ENCODE measurements at places on chromosomes 16 and 17. TPM values are rescaled to one million over a fixed set of nuclear protein-coding genes. Genes with fewer than 3 reads are reported as not detected.
A peak's percentile ranks its signal among the peaks of the same experiment; 100 is the strongest.

Gene BORCS6
- 17.7 TPM for total RNA-seq

Gene SLC13A2
- under 0.01 TPM for total RNA-seq

Gene MAPK8IP3
- 39.2 TPM for total RNA-seq

Gene SLFN13
- total RNA-seq, result 16.4 TPM

DNA sequence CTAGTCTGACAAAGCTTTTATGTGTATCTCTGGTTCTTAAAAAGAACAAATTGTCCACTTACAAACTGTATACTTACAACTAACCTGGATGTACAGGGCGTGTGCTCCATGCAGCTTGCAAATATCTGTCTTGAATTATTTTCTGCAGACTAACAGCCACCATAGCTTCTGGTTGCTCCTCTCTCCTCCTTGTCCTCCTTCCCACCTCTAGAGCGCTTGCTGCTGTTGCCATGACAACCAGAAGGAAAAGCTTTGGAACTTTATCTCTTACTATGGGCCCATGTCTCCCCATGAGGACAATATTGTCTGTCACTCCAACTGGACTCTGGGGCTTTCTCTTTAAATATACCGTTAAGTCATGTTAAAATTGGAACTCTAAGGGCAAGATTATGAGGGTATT lies 71.5 kb upstream of the DHX40 start:
- no peaks in the 10 kb centered on the region for H3K27me3 ChIP-seq
- H3K27ac ChIP-seq, result no peak overlapping the region
- H3K4me1 ChIP-seq, result no peaks in the 10 kb centered on the region
- no peaks in the 10 kb centered on the region for H3K36me3 ChIP-seq
- DNase-seq, result no peak

GRCh38 chr17:47789611-47790561 lies 31.7 kb downstream of the OSBPL7 start:
- peaks cover 10% of the 10 kb centered on the region for H3K4me1 ChIP-seq
- peak overlapping the region; percentile 31 for H3K27ac ChIP-seq
- H3K27me3 ChIP-seq, result peaks cover 54% of the 10 kb centered on the region
- peak overlapping the region; percentile 18 for H3K4me3 ChIP-seq
- DNase-seq, result no peak
- no peaks in the 10 kb centered on the region for H3K36me3 ChIP-seq

DNA sequence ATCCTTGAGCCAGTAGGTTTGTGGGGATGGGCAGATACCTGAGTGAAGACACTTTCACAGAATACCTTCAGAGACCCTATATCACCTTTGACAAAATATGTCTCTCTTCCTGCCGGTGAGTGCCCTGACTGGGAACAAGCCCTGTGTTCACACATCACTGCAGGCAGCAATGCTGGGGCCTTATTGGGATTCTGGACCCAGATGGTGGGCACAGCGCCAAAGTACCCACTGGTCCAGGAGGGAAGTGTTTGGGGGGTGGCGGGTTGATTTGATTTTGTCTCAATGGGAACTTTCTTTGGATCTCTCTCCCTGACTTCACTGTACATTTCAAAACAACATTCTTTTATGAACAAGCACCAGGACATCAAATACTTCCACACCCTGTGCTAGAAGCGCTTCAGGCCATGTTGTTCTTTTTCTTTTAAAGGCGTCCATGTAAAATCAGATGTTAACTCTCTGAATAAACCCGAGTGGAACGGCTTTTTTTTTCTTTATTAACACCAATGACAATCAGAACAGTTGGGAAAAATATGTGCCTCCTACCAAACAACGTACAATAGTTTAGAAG lies 62.4 kb upstream of the AKTIP start:
- H3K36me3 ChIP-seq, result no peaks in the 10 kb centered on the region
- no peaks in the 10 kb centered on the region for H3K27me3 ChIP-seq
- H3K27ac ChIP-seq, result no peak overlapping the region
- DNase-seq, result no peak

DNA sequence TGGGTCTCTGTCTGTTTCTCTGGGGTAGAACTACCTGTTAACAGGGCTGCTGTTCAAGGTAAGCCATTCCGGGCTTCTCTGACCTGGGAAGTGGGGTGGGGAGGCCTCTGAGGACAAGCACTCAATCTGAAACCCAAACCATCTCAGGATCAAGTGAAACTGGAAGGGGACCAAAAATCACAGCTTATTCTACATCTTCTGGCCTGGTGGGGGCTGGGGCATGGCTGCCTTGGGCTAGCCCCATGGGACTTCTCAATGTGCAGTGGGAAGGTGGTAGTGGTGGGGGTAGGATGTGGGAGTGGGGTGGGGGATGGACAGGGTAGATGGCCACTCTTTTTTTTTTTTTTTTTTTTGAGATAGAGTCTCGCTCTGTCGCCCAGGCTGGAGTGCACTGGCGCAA lies 5.5 kb downstream of the FLOT2 start:
- H3K4me1 ChIP-seq, result peaks cover 19% of the 10 kb centered on the region
- DNase-seq, result no peak
- H3K27ac ChIP-seq, result no peak overlapping the region
- H3K4me3 ChIP-seq, result no peak overlapping the region
- peaks cover 20% of the 10 kb centered on the region for H3K36me3 ChIP-seq

DNA sequence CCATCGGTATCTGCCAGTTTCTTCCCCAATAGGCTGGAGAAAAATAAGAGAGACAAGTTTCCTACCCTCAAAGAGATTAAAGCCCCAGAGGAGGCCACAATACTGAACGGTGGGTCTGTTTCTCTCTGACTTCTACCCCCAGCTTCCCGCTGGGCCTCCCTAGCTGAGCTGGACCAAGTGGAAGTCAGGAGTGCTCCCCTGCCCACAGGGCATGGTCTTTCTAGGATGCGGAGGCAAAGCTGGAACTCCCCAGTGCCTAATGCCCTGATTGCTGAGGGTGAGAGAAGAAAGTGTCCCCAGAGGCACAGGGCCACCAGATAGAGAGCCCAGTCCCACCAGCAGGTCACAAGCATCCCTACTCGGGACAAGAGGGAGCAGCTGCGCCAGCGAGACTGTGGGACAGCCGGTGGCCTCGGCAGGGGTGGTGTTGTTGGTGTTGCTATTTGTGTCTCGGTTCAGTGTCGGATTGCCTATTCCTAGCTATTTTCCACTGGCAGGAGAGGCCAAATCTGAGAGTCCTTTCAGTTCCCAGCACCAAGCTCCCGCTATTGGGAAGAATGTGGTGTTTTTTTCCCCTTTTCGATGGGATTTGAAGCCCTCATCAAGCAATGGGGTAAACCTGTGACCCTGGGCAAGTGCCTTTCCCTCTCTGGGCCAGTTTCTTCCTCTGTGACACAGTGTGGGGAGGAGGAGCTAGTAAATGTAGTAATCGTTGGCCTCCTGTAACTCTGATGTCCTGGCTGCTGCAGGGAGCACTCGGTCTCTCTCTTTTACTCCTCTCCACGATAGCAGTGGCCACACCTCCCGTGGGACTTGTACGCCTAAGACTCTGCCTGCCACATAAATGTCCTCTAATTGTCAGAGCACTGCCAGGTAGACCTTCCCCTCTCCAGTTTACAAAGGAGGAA lies 22.5 kb upstream of the TBX2 start:
- H3K36me3 ChIP-seq, result no peaks in the 10 kb centered on the region
- H3K4me3 ChIP-seq, result no peak overlapping the region
- no peak for DNase-seq

DNA sequence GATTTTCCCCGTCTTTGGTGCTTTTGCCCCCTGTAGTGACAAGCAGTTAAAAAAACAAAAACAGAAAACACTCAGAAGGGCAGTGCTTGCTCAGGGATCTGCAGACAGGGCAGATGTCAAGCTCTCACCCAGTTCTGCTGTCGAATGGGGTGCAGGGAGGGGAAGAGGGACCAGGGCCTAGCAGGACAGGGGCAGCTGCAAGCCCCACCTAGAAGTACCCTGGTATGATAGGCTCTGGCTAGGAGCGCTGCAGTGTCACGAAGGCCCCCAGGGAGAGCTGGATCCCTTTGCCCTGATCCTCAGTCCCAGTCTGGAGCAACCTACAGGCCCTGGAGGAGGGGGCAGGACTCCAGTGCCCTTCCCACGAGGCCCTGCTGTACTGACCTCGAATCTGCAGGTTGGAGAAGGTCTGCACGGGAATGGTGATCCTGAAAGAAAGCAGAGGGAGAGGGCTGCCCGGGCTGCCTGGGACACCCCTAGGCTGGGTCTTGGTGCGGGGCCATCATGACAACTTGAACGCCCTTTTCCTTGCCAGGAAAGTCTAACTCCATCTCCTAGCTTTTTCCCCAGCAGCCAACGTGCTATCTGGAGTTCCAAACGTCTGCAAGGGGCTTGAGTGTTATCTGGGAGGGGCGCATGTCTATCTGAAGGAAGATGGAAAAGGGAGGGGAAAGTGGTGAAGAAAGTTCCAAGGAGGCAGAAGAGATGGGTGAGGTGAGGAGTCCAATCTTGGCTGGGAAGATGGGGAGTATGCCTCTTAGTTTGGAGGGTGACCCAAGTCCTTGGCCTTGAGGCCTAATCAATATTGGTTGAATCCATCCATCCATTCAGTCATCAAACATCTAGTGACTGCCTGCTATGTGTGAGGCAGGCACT lies 4.8 kb downstream of the GFAP start:
- H3K4me1 ChIP-seq, result peaks cover 16% of the 10 kb centered on the region
- peak overlapping the region; percentile 60 for H3K27ac ChIP-seq
- H3K4me3 ChIP-seq, result no peak overlapping the region
- H3K36me3 ChIP-seq, result no peaks in the 10 kb centered on the region
- H3K27me3 ChIP-seq, result no peaks in the 10 kb centered on the region

- no peaks in the 10 kb centered on the region for H3K4me1 ChIP-seq
- no peak for DNase-seq
- H3K4me3 ChIP-seq, result no peak overlapping the region
- no peaks in the 10 kb centered on the region for H3K27me3 ChIP-seq
Observed at GRCh38 chr17:35660902-35661301, 70.5 kb upstream of the RASL10B start.

DNA sequence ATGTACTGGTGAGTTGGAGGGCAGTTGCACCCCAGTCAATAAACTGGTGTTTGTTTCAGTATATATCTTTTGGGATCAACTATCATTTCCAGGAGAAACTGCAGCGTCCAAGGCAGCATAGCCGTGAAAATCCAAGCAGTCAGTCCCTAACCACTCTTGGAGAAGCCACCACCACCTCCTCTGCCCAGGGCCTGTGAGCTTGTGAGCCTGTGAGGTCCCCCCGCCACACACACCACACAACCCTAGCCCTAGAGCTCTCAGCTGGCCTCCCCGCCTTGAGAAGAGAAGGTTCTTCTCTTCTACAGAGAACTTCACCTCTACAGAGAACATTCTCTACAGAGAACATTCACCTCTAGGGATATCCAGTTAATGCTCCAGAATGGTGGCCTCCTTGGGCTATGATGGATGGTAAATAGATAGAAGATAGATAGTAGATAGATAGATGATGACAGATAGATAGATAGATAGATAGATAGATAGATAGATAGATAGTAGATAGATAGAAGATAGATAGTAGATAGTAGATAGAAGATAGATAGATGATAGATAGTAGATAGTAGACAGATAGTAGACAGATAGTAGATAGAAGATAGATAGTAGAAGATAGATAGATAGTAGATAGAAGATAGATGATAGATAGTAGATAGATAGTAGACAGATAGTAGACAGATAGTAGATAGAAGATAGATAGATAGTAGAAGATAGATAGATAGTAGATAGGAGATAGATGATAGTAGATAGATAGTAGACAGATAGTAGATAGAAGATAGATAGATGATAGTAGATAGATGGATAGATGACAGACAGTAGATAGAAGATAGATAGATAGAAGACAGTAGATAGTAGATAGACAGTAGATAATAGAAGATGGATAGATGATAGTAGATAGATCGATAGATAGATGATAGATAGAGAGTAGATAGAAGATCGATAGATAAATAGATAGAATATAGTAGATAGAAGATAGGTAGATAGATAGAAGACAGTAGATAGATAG lies 13.7 kb downstream of the ALOX15B start:
- peak; percentile 24 for DNase-seq
- H3K27me3 ChIP-seq, result peaks cover 19% of the 10 kb centered on the region
- H3K27ac ChIP-seq, result no peak overlapping the region

DNA sequence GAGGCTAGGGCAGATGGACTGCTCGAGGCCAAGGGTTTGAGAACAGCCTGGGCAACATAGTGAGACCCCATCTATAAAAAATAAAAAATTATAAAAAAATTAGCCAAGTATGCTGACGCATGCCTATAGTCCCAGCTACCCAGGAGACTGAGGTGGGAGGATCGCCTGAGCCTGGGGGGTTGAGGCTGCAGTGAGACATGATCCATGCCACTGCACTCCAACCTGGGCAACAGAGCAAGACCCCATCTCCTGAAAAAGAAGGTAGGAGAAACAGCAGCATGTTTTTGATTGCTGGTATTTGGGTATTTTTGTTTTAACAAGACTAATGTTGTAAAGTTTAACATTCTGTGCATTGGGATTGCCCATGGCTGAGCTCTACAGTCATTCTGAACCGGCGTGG lies 8.9 kb upstream of the DDX19A start:
- H3K4me3 ChIP-seq, result no peak overlapping the region
- no peak overlapping the region for H3K27ac ChIP-seq
- no peaks in the 10 kb centered on the region for H3K4me1 ChIP-seq
- H3K27me3 ChIP-seq, result no peaks in the 10 kb centered on the region

- no peak overlapping the region for H3K4me3 ChIP-seq
- no peaks in the 10 kb centered on the region for H3K27me3 ChIP-seq
- DNase-seq, result no peak
- no peaks in the 10 kb centered on the region for H3K36me3 ChIP-seq
- no peaks in the 10 kb centered on the region for H3K4me1 ChIP-seq
Observed at GRCh38 chr17:72388765-72389473, 268.1 kb downstream of the SOX9 start.

DNA sequence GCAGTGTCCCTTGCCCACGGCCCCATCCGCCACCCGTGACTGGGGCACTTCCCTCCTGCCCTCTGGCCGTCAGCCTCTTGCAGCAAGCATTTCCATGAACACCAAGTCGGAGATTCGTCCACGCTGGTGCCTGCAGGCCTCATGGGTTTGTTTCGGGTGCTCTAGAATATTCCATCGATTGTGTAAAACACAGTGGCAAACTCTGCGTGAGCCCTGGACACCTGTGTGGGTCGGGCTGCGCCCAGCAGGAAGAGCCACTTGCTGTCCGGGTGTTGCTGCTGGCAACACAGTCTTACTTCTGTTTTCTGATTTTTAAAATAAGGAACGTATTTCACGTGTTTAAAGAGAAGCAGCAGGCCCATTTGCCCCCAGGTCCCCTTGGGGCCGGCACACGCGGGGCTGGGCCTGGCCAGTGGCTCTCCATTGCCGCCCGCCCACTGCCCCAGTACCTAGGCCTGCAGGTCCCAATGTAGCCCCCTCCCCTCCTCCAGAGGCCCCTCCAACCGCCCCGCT lies 10.0 kb downstream of the CYBC1 start:
- peak overlapping the region; percentile 12 for H3K27ac ChIP-seq
- H3K4me3 ChIP-seq, result peak overlapping the region; percentile 7
- no peaks in the 10 kb centered on the region for H3K27me3 ChIP-seq
- no peaks in the 10 kb centered on the region for H3K4me1 ChIP-seq

DNA sequence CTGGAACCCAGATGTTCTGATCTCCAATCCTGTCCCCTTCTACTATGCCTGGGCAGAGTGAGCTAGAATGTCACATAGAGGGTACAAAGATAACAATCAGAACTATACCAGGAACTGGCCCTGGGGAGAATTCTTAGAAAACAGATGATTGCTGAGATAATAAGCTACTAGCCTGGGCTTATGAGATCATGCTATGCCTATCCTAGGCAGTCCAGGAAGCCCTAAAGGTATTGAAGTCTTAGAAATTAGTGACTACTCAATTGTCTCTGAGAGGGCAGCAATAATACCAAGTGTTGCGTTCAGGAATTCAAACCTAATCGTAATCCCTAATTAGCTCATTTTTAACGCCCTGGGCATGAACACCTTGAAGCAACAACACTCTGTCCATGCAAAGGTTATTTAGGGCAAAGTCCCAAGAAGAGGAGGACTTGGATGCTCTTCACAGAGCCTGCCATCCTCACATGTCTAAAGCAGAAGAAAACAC lies 77.1 kb downstream of the MMD start:
- H3K36me3 ChIP-seq, result no peaks in the 10 kb centered on the region
- no peak overlapping the region for H3K27ac ChIP-seq
- no peak for DNase-seq
- no peak overlapping the region for H3K4me3 ChIP-seq

Data from sigmoid colon (tissue), 7 donors.